ENCODE measurements at places on chromosomes 16 and 17. TPM values are rescaled to one million over a fixed set of nuclear protein-coding genes. Genes with fewer than 3 reads are reported as not detected.
A peak's percentile ranks its signal among the peaks of the same experiment; 100 is the strongest.

Gene SCNN1G
- polyA plus RNA-seq = 4.6 TPM

Gene HS3ST3B1
- polyA plus RNA-seq = 2.2 TPM

GRCh38 chr17:18267927-18268711 lies 7.7 kb downstream of the MIEF2 start:
- DNase-seq = no peak

- peak; percentile 44 for DNase-seq
Measured at GRCh38 chr16:14186007-14186794, 115.1 kb downstream of the MRTFB start.

GRCh38 chr17:77681861-77682260 lies 276.6 kb upstream of the TNRC6C start:
- no peak for DNase-seq

All from left lung (tissue), 14 donors.